Left cardiac atrium (tissue), 4 donors: ENCODE measurements at places on chromosomes 4 and X.

DNA sequence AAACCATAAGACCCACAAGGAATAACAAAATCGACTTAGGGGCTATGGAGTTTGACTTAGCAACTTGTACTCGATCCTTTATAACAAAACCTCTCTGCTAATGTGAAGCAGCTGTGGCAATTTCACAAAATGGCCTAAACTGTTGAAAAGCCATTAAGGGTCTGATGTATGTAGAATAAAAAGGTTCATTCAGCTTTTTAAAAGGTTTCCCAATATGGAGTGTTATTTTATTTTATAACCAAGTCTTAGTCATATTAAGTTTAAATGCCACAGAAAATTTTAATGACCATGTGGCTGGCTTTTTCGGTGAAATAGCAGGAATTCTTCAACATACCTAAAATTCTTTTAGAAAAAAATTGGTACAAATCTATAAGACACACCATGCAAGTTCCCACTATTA, 291.8 kb upstream of the HAND2 start:
- no peak for DNase-seq

GRCh38 chr4:34432706-34433105, 1811.6 kb downstream of the ARAP2 start:
- no peak for DNase-seq

GRCh38 chr4:75924309-75924827, 16.4 kb downstream of the NAAA start:
- no peak for DNase-seq

GRCh38 chrX:40424259-40424658, 156.5 kb upstream of the ATP6AP2 start:
- no peak for DNase-seq

GRCh38 chrX:9312922-9313867, 151.7 kb upstream of the TBL1X start:
- peak; percentile 31 for DNase-seq
